ENCODE measurements at places on chromosomes 12 and 14. TPM values are rescaled to one million over a fixed set of nuclear protein-coding genes. Genes with fewer than 3 reads are reported as not detected.

The CBLN3 gene
- total RNA-seq: 3.1 TPM

The LRTM2 gene
- total RNA-seq: not detected

The PLEKHG7 gene
- total RNA-seq: not detected

The LUM gene
- 812 TPM for total RNA-seq

The RNASE13 gene
- total RNA-seq: not detected

The SLC25A21 gene
- 2.6 TPM for total RNA-seq

The TAS2R9 gene
- total RNA-seq: not detected

The WASHC4 gene
- 58.1 TPM for total RNA-seq

The CCDC175 gene
- total RNA-seq: not detected

The RD3L gene
- not detected for total RNA-seq

The MSRB3 gene
- total RNA-seq: 47.2 TPM

The OR4E2 gene
- not detected for total RNA-seq

The FBLN5 gene
- total RNA-seq: 5.1 TPM

DNA sequence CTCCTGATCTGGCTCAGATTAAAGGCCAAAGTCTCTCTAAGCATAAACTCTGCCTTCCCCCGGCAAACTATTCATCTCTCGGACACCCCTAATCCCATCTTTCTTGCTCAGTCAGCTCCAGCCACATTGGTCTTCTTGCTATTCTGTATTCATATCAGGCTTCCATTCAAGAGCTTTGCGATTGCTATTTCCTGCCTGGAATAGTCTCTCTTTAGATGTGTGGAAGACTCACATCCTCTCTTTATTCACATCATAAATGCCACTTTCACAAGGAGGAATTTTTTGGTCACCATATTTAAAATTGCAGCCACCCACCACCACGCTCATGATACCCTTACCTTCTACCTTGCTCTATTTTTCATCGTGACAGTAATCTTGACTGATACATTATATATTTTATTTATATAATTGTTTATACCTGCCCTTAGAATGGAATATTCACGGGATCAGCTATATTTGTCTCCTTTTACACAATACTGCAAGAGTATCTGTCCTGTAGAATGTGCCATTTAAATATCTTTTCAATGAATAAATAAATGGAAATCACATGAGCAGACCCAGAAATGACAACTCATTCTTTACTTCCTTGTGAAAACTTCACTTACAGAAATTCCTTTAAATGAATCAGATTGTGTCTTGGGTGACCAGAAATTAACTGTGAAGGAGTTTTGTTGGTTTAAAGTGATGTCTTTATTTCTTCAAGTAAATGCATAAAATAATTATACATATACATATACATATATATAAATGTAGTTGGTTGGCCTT, 780.6 kb upstream of the FLRT2 start:
- no peak for DNase-seq

- DNase-seq: no peak
Measured at GRCh38 chr12:49733219-49734017, 7.9 kb upstream of the TMBIM6 start.

- DNase-seq: no peak
Measured at GRCh38 chr12:114666746-114667668, 17.0 kb downstream of the TBX3 start.

- DNase-seq: no peak
Measured at GRCh38 chr14:53668897-53669296, 287.7 kb downstream of the BMP4 start.

- no peak for DNase-seq
Measured at GRCh38 chr14:92285311-92285710, 37.7 kb upstream of the SLC24A4 start.

- DNase-seq: no peak
Measured at GRCh38 chr12:128918481-128919260, 65.4 kb downstream of the GLT1D1 start.

GRCh38 chr12:91922674-91923073, 223.0 kb downstream of the BTG1 start:
- DNase-seq: no peak

DNA sequence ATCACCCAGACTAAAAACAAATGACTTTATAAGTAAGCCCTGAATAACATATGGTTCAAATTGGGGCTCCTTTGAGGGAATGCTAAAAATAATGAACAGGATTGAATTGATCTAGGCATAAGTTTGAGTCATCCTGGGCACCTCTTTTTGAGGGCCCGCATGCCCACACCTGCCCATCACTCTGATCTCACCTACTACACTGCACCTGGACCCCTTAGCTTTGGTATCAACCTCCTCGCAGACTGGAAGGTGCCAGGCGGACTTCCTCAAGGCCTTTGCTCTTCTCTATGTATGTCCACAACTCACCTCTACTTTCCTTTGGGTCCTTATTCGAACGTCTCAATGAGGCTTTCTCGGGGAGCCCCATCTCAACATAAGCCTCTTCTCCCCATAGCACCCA, 17.2 kb downstream of the NTN4 start:
- no peak for DNase-seq

DNA sequence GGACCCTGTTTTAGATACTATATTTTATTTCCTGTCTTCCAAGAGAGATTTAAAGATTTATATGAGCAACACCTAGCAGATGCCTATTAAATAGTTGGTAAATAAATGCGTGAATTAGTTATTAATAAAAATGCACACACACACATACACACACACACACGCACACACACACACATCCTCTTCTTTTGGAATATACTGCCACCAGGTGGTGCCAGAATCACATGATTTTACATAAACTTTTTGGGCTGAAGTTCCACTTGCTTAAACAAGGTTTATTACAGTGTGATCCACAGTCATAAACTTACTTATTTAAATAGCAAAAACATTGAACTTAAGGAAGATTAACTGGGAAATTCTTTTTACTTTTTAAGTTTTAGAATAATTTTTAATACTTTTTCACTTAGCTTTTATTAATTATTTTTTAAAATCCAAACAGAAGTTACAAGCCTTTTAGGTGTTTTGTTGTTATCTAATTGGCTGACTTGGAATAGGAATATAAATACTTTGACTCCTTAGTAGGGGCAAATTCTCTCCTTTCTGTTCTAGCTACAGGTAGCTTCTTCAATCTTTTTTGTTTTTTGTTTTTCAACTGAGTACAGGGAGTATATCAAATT, 17.5 kb downstream of the RAD51B start:
- DNase-seq: no peak

GRCh38 chr12:48954841-48955501, 2.3 kb downstream of the ARF3 start:
- DNase-seq: no peak

DNA sequence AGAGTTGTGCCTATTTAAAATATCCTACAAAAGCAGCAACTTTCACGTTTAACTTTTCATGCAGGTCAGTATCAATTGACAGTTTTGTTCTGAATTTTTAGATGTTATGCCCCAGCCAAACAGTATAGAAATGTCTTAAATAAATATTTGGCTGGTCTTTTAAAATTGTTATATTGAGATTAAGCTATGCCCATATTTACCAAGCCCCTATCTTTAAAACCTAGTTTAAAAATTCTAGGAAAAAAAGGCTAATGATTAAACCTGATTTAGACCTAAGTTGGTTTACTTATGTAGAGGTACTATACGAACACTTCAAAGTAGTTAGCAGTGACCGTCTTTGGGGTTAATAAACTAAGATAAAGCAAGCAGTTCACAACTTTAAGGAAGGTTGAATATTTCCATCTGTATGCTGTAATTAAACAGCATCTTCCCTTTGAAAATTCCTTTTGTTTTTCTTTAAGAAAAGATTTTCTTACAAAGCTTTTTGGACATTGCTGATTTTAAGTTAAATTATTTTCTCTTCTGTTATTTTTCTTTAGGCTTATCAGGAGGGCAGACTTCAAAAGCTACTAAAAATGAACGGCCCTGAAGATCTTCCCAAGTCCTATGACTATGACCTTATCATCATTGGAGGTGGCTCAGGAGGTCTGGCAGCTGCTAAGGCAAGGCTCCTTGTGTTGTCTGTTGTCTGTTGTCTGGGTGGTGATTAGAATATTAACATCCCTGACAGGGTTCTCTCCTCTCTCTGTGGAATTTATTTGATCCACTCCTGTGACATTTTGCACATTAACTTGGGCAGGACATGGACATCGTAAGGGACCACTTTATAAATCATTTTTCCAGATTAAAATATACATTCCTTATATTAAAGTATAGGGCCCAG, 7.5 kb downstream of the EID3 start:
- DNase-seq: no peak

- DNase-seq: no peak
Measured at GRCh38 chr14:38419579-38419978, 163.7 kb upstream of the CLEC14A start.

- DNase-seq: no peak
Measured at GRCh38 chr12:101733166-101733565, 6.1 kb downstream of the SYCP3 start.

GRCh38 chr12:33546004-33546403, 106.4 kb upstream of the SYT10 start:
- no peak for DNase-seq

DNA sequence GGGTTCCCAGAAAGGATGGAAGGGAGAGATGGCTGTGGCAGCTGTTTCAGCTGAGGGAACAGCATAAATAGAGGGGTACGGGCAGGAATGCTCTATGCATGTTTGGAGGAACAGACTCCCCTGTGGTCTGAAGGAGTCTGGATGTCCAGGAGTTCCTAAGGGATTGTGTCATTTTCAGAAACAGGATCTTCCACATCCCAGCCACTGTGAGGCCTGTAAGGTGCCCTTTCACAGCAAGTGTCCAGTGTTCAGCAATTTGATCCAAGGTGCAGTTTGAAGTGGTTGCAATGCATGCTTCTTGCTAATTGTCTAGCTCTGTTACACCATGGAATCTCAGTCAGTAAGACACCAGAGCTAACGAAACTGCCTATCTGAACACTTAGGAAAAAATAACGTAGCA, 46.7 kb upstream of the TCL1A start:
- no peak for DNase-seq

GRCh38 chr14:103058164-103059055, 1.1 kb upstream of the CDC42BPB start:
- no peak for DNase-seq

- DNase-seq: no peak
Measured at GRCh38 chr14:34797747-34798583, 77.2 kb downstream of the BAZ1A start.

- no peak for DNase-seq
Measured at GRCh38 chr14:26444822-26445221, 153.0 kb downstream of the NOVA1 start.

GRCh38 chr14:56004786-56005185, 113.4 kb upstream of the PELI2 start:
- DNase-seq: peak; percentile 4

- no peak for DNase-seq
Measured at GRCh38 chr12:29901585-29901984, 117.8 kb upstream of the TMTC1 start.

DNA sequence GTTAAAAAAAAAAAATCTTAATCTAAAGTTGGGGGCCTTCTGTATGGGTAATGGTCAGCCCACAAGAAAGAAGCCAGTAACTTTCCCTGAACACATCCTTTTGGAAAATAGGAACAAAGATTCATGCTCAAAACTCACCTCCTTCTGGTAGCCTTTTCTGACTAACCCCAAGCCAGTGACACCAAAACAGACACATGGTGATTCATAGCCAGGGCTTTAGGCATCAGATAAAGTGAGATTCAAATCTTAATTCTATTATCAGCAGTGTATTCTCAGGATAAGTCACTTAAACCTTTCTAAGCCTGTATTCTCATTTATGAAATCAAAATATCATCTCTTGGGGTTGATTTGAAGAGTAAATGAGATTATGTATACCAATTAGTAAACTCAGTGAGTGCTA, 4.9 kb downstream of the ATP5MC2 start:
- no peak for DNase-seq

GRCh38 chr14:43479596-43480195, 1027.4 kb downstream of the FSCB start:
- no peak for DNase-seq

- DNase-seq: no peak
Measured at GRCh38 chr12:68397566-68398158, 65.5 kb upstream of the MDM1 start.

- no peak for DNase-seq
Measured at GRCh38 chr12:88579161-88579517, 1.1 kb downstream of the KITLG start.

- DNase-seq: peak; percentile 43
Measured at GRCh38 chr12:96398424-96399119, 1.7 kb downstream of the CDK17 start.

GRCh38 chr12:31672521-31672920, 13.0 kb downstream of the ETFBKMT start:
- DNase-seq: no peak

- DNase-seq: no peak
Measured at GRCh38 chr12:82694276-82694675, 7.6 kb downstream of the TMTC2 start.

DNA sequence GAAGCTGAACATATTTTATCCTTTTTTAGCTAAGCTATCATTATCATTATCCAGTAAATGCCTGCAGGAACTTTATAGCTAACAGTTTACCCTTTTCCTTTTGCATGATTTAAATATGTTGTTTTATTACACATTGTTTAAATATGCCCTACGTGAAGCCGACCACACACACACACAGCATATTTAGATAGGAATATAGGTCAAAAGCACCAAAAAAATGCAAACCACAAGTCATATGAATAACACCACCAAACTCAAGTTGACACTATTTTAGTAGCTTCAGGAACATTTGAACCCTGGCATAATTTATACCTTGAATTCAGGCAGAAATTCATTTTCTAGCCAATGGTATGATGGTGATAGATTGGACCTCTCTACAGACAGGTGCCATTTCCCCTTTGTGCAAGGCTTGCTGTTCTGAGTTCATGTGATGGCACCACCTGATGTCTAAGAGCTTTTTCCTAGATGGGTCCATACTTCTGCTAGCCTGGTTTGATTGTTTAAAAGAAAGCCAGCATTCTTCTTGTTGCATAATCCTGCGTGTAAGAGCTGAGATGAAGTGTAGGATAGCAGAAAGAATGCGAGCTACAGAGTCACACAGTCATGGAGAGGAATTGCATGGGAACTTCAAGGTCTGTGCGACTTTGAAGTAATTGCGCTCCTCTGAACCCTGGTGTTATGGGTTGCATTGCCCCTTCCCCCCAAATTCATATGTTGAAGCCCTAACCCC, 454.8 kb upstream of the SOX5 start:
- peak; percentile 83 for DNase-seq

- no peak for DNase-seq
Measured at GRCh38 chr12:128269181-128269591, 2.2 kb downstream of the TMEM132C start.

- DNase-seq: no peak
Measured at GRCh38 chr12:65313719-65314317, 35.3 kb downstream of the MSRB3 start.

DNA sequence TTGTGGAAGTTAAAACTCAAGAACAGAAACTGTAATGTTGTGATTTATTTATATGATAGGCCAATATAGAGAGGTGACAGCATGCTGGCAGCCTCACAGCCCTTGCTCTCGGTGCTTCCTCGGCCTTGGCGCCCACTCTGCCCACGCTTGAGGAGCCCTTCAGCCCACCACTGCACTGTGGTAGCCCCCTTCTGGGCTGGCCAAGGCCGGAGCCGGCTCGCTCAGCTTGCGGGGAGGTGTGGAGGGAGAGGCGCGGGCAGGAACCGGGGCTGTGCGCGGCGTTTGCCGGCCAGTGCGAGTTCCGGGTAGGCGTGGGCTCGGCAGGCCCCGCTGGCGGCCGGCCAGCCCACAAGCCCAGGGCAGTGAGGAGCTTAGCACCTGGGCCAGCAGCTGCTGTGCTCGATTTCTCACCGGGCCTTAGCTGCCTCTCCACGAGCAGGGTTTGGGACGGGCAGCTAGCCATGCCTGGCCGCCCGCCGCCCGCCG, 65.8 kb upstream of the SLC8A3 start:
- DNase-seq: no peak

- DNase-seq: no peak
Measured at GRCh38 chr12:132395192-132395907, 66.0 kb upstream of the GALNT9 start.

GRCh38 chr12:126676434-126676833, 1590.5 kb upstream of the TMEM132C start:
- DNase-seq: no peak

Data from SJSA1 (cell line).